ENCODE measurements at places on chromosomes 3 and 15.

DNA sequence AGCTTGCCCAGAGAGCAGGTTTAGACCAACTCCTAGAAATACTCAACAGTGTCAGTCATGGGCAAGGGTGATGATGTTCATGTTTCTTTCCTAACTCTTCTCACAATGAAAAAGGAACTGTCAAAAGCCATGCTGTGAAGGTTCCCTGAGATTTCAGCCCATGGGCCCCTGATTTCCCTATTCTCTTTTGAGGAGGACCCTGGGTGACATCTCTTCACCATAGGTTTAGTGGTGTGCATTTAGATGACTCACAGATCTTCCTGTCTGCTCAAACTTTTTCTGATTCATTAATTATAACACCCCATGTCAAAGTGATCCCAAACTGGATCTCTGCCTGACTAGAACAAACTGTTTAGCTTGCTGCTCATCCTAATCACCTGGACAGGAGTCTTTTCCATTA, 108.0 kb downstream of the BBX start:
- peak overlapping the region; percentile 65 for H3K27ac ChIP-seq
- H3K4me1 ChIP-seq: peaks cover 43% of the 10 kb centered on the region
- DNase-seq: no peak
- no peaks in the 10 kb centered on the region for H3K27me3 ChIP-seq
- no peaks in the 10 kb centered on the region for H3K36me3 ChIP-seq

- DNase-seq: no peak
- H3K36me3 ChIP-seq: no peaks in the 10 kb centered on the region
- no peaks in the 10 kb centered on the region for H3K27me3 ChIP-seq
- no peak overlapping the region for H3K4me3 ChIP-seq
- no peaks in the 10 kb centered on the region for H3K4me1 ChIP-seq
These were observed 273.6 kb downstream of the CNTN4 start for GRCh38 chr3:2372306-2372705.

DNA sequence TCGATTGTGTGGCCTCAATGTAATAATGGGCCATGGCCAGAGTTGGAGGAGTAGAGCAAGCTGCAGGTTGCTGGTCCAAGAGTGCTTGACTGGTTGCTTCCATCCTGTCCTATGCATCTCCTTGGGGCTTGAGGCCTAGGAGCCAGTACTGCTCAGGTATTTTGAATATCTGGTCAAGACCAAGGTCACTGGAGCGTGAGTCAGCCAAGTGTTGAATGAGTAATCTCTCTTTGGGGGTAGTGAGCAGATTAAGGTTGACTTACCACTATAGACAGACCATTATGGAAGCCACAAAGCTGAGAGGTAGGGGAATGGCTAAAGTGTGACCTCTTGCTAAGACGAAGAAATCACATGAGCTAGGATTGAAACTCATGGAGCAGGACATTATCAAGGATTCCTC, 9.4 kb upstream of the PARP6 start:
- no peak for DNase-seq
- H3K27me3 ChIP-seq: peaks cover 62% of the 10 kb centered on the region

- H3K4me1 ChIP-seq: peaks cover 18% of the 10 kb centered on the region
- no peaks in the 10 kb centered on the region for H3K27me3 ChIP-seq
- no peak overlapping the region for H3K4me3 ChIP-seq
- no peaks in the 10 kb centered on the region for H3K36me3 ChIP-seq
- peak overlapping the region; percentile 78 for H3K27ac ChIP-seq
- no peak for DNase-seq
These were observed 107.1 kb upstream of the TPM1 start for GRCh38 chr15:62935300-62936081.

GRCh38 chr15:59203657-59204056, 3.0 kb upstream of the LDHAL6B start:
- H3K36me3 ChIP-seq: peaks cover 65% of the 10 kb centered on the region
- DNase-seq: no peak
- no peak overlapping the region for H3K4me3 ChIP-seq
- H3K27ac ChIP-seq: no peak overlapping the region
- peaks cover 4% of the 10 kb centered on the region for H3K4me1 ChIP-seq

DNA sequence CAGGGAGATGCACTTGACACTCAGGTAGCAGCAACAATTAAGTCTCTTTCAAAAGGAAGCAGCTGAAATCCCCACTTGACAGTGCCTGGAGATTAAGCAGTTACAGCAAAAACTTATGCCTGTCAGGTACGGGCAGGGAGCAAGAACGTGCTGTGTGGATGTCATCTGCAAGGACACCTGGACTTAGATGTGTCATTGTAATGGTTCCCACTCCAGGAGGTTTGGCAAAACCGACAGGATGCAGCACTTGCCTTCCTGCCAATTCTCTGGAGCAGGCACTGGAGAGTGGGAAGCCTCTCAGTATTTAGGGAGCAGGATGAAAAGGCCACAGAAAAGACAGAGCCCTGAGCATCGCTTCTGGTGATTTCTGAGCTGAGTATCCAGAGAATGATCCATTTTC, 292.4 kb downstream of the PDCD6IP start:
- no peaks in the 10 kb centered on the region for H3K4me1 ChIP-seq
- peaks cover 15% of the 10 kb centered on the region for H3K36me3 ChIP-seq
- DNase-seq: no peak
- no peak overlapping the region for H3K27ac ChIP-seq
- no peak overlapping the region for H3K4me3 ChIP-seq

DNA sequence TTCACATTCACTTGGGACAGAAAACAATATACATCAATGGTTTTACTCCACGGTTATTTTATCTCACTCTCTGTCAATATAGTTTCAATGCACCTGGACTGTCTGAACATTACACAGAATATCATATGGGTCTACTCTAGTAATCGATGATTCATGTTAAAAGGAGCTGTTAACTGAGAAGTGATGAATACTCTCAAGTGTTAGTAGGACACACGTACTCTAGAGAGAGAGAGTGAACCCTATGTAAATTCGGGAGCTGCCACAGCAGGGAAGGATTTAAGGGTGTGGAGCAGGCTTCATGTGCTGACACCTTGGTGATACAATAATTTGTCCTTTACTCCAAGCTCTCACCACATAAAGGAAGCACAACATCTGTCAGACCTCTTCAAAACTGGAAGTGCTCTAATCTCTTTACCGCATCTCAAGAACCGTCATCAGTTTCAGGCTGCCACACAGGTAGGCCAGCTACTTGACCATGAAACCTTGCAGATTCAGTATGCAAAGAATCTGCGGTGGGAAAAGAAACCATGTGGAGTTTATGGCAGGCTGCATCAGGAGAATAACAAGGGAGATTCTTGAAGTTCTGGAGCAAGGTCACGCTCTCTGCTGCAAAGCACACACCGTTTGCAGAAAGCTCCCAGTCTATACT, 199.2 kb upstream of the TMC3 start:
- H3K4me1 ChIP-seq: peaks cover 9% of the 10 kb centered on the region
- no peaks in the 10 kb centered on the region for H3K27me3 ChIP-seq
- H3K27ac ChIP-seq: no peak overlapping the region
- H3K36me3 ChIP-seq: no peaks in the 10 kb centered on the region

DNA sequence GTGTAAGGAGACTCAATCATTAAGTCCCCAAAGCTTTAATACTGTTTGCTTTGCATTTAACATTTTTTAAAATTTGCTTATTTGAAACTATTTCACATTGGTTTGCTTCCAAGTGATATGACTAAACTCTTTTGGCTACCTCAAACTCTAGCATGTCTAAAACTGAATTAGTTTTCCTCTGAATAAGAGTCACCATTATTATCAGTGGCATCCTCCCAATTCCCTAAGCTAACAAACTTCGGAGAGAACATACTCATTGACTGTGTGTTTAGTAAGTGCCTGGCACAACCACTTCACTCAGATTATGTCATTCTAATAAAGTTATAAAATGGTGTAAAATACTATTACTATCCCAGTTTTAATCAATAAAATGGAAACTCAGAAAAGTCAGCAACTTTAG, 21.9 kb downstream of the ATOSA start:
- H3K36me3 ChIP-seq: peaks cover 29% of the 10 kb centered on the region
- DNase-seq: no peak
- H3K27me3 ChIP-seq: no peaks in the 10 kb centered on the region
- peaks cover 23% of the 10 kb centered on the region for H3K4me1 ChIP-seq
- H3K27ac ChIP-seq: no peak overlapping the region

- H3K27ac ChIP-seq: no peak overlapping the region
- H3K4me1 ChIP-seq: peaks cover 17% of the 10 kb centered on the region
- H3K36me3 ChIP-seq: no peaks in the 10 kb centered on the region
- H3K27me3 ChIP-seq: peaks cover 4% of the 10 kb centered on the region
These were observed 654.4 kb upstream of the ADAMTS9 start for GRCh38 chr3:65342084-65342683.

DNA sequence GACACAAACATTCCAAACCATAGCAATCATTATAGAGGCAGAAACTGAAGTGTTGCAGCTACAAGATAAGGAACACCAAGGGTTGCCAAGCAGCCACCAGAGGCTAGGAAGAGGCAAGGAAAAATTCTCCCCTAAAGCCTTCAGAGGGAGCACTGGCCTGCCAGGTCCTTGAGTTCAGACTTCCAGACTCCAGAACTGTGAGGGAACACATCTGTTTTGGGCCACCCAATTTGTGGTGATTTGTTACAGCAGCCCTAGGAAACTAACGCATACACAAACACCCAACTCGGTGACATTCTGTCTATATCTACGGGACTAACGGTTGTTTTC, 54.6 kb downstream of the MB21D2 start:
- no peak overlapping the region for H3K27ac ChIP-seq
- DNase-seq: no peak
- peaks cover 14% of the 10 kb centered on the region for H3K4me1 ChIP-seq
- peaks cover 13% of the 10 kb centered on the region for H3K36me3 ChIP-seq
- no peak overlapping the region for H3K4me3 ChIP-seq
- H3K27me3 ChIP-seq: no peaks in the 10 kb centered on the region

DNA sequence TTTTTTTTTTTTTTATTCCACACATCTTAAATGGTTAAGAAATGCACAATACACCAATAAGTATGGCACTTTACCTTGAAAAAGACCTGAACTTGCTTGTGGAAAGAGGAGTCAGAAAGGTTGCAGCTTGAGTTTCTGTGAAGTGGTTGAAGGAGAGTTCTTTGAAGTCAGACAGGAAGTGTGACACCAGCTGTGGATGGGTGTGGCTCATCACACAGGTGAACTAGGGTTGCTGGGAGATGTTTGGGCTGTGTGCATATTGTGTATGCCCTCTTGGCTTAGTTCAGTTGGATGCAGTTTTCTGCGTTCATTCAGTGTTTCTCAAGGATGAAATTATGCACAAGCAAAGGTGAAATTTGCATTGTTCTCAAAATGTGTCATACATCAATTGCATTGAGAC, 6.3 kb downstream of the AEN start:
- H3K27ac ChIP-seq: no peak overlapping the region
- no peak overlapping the region for H3K4me3 ChIP-seq
- H3K4me1 ChIP-seq: peaks cover 33% of the 10 kb centered on the region
- H3K36me3 ChIP-seq: peaks cover 55% of the 10 kb centered on the region
- peaks cover 3% of the 10 kb centered on the region for H3K27me3 ChIP-seq

GRCh38 chr15:81118361-81118760, 15.7 kb upstream of the CFAP161 start:
- no peak overlapping the region for H3K27ac ChIP-seq
- no peak for DNase-seq
- no peaks in the 10 kb centered on the region for H3K36me3 ChIP-seq
- peaks cover 6% of the 10 kb centered on the region for H3K4me1 ChIP-seq

DNA sequence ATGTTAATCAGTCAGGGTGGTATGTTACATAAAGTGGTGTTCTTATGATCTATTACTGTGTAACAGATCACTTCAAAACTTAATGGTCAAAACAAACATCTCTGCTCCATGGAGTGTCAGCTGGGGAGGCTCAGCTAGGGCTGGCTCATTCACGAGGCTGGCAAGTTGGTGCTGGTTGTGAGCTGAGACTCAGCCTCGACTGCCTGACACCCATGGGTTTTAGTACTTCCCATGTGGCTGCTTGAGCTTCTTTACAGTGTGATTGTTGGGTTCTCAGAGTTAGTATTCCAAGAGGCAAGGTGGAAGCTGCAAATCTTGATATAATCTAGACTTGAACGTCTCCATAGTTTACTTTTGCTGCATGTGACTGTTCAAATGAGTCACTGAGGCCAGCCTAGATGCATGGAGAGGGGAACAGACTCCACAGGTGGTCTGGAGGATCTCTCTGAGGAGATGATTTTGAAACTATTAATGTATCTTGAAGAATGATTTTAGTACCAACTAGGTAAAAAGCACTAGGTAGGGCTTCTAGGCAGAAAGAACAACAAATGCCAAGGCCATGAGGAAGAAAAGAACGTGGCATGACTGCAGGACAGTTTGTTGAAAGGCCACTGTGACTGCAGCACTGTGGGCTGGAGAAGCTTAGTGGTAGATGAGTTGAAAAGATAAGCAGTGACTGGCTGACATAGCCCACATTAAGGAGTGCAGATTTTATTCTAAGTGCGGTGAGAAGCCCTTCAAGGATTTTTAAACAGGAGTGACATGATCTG, 281.1 kb upstream of the PROK2 start:
- DNase-seq: no peak
- H3K27ac ChIP-seq: no peak overlapping the region
- H3K4me3 ChIP-seq: no peak overlapping the region
- H3K27me3 ChIP-seq: peaks cover 5% of the 10 kb centered on the region
- H3K4me1 ChIP-seq: peaks cover 11% of the 10 kb centered on the region

DNA sequence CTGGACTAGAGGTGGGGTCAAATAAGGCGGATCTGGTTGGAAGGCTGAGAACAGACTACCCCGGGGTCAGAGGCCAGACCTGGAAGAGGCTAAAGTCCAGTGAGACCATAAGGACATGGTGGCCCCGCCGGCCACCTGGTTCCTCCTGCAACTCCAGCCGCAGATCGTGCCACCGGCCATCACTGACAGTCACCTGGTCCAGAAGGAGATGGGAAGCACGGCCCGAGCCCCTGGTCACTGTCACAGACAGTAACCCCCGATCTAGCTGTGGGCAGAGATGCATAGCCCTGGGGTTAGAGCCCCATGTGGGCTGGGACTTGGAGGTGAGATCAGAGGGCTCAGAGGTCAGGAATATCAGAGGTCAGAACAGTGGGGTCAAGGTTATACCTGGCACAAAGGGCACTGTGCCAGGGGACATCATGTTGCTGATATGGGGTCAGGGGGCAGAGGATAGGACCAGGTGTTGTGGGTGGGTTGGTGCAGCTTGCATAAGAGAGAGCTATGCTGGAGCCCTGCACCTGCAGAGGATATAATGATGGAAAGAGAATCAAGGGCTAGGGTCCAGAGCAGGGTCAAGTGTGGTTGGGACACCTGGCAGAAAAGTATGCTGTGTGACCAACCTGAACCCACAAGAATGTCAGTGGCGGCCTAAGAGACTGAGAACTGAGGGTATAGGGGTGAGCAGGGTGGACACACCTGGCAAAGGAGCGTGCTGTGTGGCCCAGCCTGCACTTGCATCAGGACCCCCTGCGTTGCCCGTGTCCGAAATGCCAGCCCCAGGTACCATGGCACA, 9.6 kb downstream of the CELSR3 start:
- no peak overlapping the region for H3K27ac ChIP-seq
- H3K4me3 ChIP-seq: no peak overlapping the region
- H3K36me3 ChIP-seq: peaks cover 26% of the 10 kb centered on the region
- peaks cover 41% of the 10 kb centered on the region for H3K4me1 ChIP-seq
